Uterus (tissue), 4 donors: ENCODE measurements at places on chromosomes 5 and 9. TPM values are rescaled to one million over a fixed set of nuclear protein-coding genes. Genes with fewer than 3 reads are reported as not detected.

NXNL2 gene
- 32.4 TPM for total RNA-seq

PLK2 gene
- 161 TPM for total RNA-seq

TAS2R1 gene
- total RNA-seq: not detected

TRIP13 gene
- 1.2 TPM for total RNA-seq

GAPVD1 gene
- total RNA-seq: 41.0 TPM

SLC36A2 gene
- total RNA-seq: not detected

TMEM215 gene
- 0.55 TPM for total RNA-seq

OBP2B gene
- total RNA-seq: not detected

TAF11L10 gene
- total RNA-seq: not detected

ZNF300 gene
- 27.4 TPM for total RNA-seq
